ENCODE measurements at places on chromosomes 7 and 10. TPM values are rescaled to one million over a fixed set of nuclear protein-coding genes. Genes with fewer than 3 reads are reported as not detected.

- no peak for DNase-seq
Observed at GRCh38 chr10:62960416-62960815, 144.2 kb upstream of the EGR2 start.

DNA sequence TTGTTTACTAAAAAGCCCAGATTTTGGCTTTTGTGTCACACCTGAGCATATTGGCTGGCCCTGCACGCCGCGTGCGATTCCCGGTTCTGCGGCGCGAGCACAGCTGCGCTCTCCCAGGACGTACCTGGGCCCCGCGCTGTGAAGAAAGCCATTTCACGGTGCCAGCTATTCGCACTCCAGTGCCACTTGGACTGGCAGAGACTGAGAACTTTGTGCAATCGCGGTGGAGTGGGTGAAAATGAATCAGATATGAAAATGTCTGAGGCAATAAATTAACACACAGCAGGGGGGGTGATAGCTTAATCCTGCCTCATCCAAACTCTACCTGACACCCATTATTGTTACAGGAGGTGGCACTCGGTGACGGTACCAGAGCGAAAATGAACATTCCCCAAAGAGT is 330.1 kb upstream of the MGMT start:
- DNase-seq, result no peak

DNA sequence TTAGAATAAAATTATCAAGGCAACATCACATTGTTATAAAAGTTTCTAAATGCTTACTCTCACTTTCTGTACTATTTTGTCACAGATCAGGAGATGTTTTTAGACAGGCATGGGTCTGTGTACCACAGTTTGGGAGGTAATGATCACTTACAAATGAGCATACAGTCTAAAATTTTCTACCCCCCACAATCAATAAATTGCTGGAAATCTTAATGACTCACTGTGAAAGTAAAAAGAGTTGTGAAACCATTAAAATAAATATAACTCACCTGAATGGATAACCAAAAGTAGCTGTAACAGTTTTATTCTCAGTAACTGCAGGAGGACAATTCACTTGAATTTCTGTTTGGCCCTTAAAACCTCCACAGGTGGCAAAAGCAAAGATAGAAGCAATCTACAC is 13.2 kb downstream of the SYPL1 start:
- no peak for DNase-seq

- no peak for DNase-seq
Observed at GRCh38 chr7:127153315-127153714, 99.4 kb downstream of the GRM8 start.

CRPPA gene
- 3.5 TPM for polyA plus RNA-seq

ABCC2 gene
- 0.74 TPM for polyA plus RNA-seq
